ENCODE measurements at places on chromosomes 7 and 10.

DNA sequence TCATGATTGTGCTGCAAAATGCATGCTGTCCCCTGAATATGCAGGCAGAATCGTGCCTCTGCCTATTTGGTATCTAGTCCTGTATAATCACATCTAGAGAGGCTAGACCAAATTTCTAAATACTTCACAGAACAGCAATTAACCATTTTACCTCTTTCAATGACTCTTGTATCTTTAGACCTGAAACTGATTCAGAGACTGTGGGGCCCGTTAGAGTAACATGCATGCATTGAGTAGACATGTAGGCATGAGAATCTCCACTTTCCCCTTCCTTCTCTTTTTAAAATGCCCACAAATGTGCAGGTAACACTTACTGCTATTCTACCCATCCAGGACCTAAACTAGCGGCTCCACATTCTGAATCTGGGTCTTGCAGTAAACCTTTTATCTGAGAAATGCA, 8.8 kb downstream of the ZNF92 start:
- DNase-seq: no peak

GRCh38 chr7:48063985-48064384, 25.1 kb upstream of the UPP1 start:
- DNase-seq: no peak

DNA sequence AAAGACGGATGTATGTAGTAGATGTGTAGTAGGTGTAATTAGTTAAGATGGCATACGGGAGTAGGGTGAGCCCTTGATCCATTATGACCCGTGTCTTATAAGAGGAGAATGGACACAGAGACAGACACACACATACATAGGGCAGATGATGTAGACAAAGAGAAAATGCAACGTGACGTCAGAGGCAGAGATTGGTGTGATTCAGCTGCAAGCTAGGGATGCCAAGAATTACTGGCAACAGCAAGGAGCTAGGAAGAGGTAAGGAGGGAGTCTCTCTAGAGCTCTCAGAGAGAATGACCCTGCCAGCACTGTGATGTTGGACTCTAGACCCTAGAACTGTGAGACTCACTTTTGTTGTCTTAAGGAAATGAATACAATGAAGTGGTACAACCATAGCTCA, 247.0 kb upstream of the HABP2 start:
- DNase-seq: no peak

DNA sequence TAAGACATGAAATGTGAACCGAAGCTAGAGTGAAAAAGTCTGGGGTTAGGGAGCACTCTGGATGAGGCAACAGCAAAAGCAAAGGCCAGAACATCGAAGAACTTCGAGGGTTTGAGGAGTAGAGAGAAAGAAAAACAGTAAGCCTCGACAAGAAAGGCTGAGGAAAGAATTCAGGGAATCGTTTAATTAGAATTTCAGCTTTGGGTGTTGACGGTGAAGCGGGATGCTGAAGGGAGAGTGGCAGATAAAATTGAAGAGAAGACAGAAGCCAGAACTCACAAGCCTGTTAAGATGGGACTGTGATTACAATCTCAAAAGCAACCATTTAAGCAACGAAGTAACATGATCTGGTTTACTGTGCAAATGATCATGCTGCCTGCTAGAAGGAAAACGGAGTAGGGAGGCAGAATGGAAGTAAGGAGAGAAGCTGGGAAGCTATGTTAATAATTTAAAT, 2.1 kb downstream of the TRDMT1 start:
- no peak for DNase-seq

DNA sequence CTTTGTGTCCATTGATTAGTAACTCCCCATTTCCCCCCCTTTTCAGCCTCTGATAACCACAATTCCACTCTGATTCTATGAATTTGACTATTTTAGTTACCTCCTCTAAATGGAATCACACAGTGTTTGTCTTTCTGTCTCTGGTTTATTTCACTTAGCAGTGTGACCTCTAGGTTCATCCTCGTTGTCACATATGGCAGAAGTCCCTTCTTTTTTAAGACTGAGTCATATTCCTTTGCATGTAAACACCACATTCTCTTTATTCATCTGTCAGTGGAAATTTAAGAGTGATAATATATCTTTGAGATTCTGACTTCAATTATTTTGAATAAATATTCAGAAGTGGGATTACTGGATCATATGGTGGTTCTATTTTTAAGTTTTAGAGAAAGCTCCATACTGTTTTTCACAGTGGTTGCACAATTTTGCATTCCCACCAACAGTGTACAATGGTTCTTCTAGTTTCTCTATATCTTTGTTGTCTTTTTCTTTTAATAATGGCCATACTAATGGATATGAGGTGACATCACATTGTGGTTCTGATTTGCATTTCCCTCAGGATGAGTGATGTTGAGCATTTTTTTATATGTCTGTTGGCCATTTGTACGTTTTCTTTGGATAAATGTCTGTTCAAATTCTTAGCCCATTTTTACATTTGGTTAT, 126.1 kb upstream of the GRB10 start:
- DNase-seq: no peak

DNA sequence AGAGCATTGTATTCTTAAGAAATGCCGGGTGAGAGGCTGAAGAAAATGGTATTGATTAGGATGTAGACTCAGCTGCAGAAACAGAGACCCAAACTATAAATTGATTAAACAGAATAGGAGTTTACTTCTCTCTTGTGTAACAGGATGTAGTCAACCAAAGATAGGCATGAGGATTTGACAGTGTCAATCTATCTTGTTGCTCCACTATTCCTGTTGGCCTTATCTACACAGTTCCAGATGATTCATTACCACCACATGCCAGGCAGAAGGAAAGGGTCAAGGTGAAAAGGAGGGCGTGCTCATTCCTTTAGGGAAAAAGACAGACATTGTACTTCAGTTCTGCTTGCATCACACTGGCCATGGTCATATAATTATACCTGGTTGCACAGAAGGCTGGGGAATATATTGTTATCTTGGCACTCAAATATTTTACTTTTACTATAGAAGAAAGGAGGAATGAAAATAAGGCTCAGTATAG, 11.9 kb upstream of the DMTF1 start:
- DNase-seq: no peak

GRCh38 chr10:121681997-121682687, 83.9 kb upstream of the FGFR2 start:
- no peak for DNase-seq

GRCh38 chr10:15379078-15379477, 8.0 kb upstream of the FAM171A1 start:
- no peak for DNase-seq

GRCh38 chr7:2519119-2519930, at the start of gene LFNG:
LFNG (plus strand) TSS chr7:2519774; CDS start chr7:2519862, 88 bp downstream.
- no peak for DNase-seq

- no peak for DNase-seq
These were observed 769.7 kb downstream of the TNS3 start for GRCh38 chr7:46812101-46812675.
